ENCODE measurements at places on chromosomes 4 and X.

GRCh38 chr4:8185930-8186329 is 13.2 kb upstream of the SH3TC1 start:
- no peak for DNase-seq

DNA sequence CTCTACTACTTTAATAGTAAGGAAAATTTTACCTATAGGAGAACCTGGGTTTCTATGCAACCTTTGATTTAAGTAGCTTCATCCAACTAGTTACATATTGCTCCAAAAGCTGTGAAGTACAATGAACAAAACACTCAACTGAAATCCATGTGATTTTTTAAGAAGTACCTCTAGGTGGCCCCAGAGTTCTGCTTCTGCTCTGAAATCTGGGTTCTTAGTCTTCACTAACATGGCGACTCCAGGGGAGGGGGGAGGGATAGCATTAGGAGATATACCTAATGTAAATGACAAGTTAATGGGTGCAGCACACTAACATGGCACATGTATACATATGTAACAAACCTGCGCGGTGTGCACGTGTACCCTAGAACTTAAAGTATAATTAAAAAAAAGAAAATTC is 73.4 kb upstream of the MAGEB2 start:
- peak; percentile 5 for DNase-seq

DNA sequence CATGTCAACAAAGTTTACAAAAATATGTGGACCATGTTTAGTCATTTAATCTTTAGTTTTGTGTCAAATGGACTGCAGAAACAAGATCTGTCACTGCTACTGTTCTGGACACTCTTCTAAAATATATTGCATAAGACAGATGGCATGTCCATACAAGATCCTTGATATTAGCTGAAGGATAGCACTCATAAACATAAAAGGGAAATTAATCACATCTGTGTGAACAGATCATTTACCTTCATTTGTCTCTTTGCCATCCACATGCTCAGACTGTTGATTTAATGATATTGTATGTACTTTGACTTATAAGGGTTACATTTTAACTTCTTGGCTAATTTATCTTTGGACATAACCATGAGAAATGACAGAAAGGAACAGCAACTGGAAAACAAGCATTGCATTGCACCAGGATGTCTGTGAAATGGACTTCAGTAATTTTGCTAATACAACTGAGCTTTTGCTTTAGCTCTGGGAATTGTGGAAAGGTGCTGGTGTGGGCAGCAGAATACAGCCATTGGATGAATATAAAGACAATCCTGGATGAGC is at the start of gene UGT2B7:
Gene UGT2B7 (plus strand): TSS at position 364 of the 546 bp plus-strand sequence. CDS start 47 bp downstream, at position 411.
- DNase-seq, result no peak

DNA sequence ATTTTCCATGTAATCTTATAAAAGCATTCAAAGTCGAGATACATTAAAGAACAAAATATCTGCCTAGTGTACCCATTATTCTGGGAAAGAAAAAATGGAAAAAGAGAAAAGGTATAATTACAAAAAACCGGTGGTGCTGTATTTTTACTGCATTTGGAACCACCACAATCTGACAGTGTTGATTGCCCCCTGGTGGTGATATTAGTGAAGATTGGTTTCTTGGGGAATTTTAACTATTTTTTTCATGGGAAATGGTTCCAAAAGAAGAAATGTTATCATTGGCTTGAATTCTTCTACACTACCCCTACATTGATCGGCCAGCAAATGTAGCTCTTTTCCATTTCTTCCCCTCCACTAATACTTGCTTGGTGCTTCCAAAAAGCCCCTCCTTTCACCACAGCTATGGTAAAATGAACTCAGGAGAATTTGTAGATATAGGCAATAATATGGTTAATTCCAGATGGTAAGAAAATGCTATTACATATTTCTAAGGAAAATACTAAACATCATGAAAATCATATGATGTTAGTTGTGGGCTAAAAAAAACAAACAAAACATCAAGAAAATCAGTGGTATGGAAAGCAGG is 50.0 kb downstream of the COX18 start:
- DNase-seq, result no peak

- peak; percentile 37 for DNase-seq
Measured at GRCh38 chr4:129218360-129218759, 122.4 kb downstream of the C4orf33 start.

GRCh38 chr4:140163029-140163810 is 9.2 kb upstream of the MAML3 start:
- no peak for DNase-seq

DNA sequence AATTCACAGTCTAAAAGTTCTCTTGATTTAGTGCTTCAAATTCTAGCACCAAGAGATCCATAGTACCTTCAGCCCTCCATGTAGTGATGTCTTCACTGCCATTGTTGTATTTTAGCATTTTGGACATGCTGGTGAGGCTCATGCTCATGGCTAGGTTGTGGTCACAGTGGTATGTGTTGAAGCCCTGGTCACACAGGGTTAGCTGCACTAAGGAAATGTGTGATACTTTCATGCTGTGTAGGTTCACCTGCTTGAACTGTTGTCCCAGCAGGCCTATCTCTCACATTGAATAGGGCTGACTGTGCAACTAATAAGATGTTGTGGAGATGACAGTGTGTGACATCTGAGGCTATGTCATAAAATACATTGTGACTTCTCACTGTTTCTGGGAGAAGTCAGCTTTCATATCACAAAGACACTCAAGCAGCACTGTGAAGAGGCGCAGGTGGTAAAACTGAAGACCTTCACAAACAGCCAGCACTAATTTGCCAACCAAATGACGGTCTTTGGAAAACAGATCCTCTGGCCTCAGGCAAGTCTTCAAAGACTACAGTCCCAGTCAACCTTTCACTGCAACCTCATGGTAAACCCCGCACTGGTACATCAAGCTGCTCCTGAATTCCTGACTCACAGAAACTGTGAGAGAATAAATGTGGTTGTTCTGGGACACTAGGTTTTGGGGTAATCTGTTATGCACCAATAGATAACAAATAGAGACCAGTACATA is 17.4 kb upstream of the ADH4 start:
- DNase-seq, result no peak

DNA sequence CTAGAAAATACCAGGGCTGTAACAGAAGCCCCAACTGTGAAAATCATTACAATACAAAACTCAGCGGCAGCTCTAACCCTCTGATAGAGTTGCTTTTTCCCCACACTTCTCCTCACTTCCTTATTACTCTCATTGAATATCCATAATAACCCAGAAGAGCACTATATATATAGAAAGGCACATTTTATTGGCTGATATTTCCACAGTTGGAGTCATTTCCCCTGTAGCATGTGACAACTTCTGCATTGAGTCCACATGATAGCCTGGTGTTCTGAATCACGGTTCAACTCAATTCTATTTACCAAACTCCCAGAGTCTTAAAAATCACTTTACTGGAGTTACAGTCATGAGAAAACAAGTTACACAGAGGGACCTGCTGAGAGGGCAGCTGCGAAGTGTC is 46.6 kb upstream of the NWD2 start:
- no peak for DNase-seq

GRCh38 chrX:107710617-107711391 is 64.8 kb downstream of the TSC22D3 start:
- DNase-seq, result no peak

DNA sequence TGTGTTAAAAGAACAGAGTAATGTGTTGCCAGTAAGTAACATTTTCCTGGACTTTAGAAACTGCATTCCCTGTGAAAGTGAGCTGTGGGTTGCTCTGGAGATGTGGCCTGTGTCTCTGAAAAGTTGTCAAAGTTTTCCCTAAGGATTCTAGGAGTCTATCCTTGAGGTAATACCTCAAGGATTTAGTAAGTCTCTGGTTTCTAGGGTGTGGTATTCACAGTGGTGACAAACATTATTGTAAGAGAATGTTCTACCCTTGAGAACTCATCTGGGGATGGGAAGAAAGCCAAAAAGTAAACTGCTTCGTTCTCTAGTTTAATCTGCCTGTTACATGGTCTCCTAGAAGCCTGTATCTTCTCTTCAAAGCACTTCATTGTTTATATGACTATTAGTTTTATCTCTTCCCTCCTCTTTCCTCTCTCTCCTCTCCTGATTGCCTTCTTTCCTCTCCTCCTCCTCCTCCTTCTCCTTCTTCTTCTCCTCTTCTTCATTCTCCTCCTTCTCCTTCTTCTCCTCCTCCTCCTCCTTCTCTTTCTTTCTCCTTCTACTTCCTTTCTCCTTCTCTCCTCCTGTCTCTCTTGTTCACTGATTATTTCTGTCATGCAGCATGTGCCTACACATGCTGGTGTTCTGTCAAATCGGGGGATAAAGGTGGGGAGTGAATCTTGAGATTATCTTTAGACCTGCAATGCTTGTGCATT is 321.3 kb downstream of the PTTG2 start:
- DNase-seq, result no peak

- no peak for DNase-seq
Measured at GRCh38 chr4:2083826-2084160, 24.7 kb downstream of the NAT8L start.

DNA sequence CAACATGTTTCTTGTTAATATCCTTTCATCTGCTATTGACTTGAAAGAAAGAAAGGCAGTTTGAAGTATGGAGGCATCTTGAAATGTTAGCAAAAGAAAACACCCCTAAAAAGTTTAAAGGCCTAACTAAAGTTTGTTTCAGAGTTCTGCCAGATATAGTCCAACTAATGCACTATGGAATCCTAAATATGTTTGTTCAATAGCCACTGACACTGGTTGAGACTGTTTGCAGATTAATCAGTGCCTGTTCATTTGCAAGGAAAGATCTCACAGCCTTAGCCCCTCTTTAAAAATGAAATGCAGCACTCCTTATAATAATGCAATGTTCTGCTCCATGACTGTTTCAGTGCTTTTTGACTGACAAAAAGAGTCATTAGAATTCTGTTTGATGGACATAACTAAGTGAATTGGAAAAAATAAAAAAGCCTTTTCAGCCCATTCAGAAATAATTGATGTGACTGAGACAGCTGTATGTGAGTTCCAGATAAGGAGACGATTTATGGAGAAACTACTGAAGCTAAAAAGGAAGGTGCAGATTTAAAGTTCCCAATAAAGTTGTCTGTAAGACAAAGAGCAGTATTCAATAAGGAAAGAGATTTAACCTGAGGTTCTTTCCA is 192.0 kb downstream of the PCDH7 start:
- no peak for DNase-seq

GRCh38 chrX:35728481-35728880 is 69.7 kb upstream of the MAGEB16 start:
- DNase-seq, result no peak

DNA sequence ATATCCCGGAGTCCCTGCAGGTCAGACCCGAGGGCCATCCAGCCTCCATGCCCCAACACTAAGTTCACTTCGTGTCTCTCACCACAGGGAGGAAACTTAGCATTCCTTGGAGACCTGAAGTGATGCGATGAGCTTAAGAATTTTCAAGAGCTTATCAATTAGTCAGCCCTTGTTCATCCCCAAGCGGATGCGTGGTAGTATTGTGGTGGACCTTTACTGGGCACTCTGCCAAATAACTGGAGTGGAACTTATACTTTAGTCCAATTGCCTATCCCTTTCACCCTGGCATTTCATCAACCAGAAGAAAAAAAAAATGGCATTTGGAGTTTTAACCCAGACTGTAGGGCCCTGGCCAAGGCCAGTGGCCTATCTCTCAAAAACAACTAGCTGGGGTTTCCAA is 137.1 kb downstream of the RELL1 start:
- no peak for DNase-seq

- DNase-seq, result no peak
Measured at GRCh38 chr4:185020293-185020808, 2.1 kb downstream of the HELT start.

DNA sequence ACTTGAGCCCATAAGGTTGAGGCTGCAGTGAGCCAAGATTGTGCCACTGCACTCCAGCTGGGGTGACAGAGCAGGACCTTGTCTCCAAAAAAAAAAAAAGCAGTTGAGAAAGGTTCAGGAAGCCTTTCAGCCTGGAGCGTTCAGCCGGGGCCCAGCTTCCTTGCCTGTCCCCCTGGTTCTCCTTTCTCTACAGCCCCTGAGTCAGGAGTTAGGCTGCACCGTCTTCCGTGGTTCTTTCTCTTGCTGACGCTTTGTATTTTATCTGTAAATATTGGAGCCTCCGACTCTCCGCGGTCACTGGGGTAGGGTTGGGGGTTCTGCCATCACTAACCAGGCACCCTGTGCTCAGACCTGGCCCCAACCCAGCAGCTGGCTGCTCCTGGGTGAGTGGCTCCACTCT is 13.8 kb upstream of the UVSSA start:
- DNase-seq, result no peak

- DNase-seq, result no peak
Measured at GRCh38 chr4:188015025-188015940, 19.7 kb downstream of the ZFP42 start.

DNA sequence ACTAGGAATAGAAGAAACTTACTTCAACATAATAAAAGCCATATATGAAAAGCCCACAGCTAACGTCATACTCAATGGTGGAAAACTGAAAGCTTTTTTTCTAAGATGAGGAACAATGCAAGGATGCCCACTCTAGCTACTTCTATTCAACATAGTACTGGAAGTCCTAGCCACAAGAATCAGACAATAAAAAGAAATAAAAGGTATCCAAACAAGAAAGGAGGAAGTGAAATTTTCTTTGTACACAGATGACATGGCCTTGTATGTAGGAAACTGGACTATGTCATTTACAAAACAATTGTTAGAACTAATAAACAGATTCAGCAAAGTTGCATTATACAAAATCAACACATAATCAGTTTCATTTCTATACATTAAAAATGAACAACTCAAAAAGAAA is 25.5 kb upstream of the NXT2 start:
- DNase-seq, result no peak

- DNase-seq, result no peak
Measured at GRCh38 chr4:163948920-163949455, 454.5 kb downstream of the TMA16 start.

- DNase-seq, result no peak
Measured at GRCh38 chr4:48172651-48173050, 38.6 kb upstream of the TXK start.

- DNase-seq, result no peak
Measured at GRCh38 chrX:72461766-72462165, 110.9 kb downstream of the HDAC8 start.

- DNase-seq, result no peak
Measured at GRCh38 chr4:82358847-82359246, 14.9 kb downstream of the HNRNPD start.

GRCh38 chr4:137125011-137125410 is 407.3 kb downstream of the PCDH18 start:
- no peak for DNase-seq

DNA sequence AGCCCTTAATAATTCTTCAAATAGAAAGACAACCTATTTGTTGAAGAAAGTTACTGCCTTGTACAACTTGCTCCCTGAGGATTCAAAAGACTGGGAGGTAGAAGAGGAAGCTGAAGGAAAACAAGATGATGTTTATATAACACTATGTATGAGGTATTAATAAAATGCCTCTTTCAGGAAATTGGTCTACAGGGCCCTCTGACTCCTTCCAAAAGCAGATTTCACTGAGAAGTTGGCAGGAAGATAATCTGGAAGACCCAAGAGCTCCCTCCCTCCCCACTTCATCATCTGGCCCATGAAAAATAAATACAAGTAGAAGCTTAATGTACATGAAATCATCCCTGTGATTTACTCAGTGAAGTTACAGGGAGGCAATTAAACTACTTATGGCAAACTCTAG is 107.5 kb upstream of the MAGEC2 start:
- no peak for DNase-seq

Data from NCI-H774 (cell line).